ENCODE measurements at places on chromosomes 5 and 9.
A peak's percentile ranks its signal among the peaks of the same experiment; 100 is the strongest.

GRCh38 chr9:98365227-98365669, 109.8 kb upstream of the TBC1D2 start:
- DNase-seq: no peak

DNA sequence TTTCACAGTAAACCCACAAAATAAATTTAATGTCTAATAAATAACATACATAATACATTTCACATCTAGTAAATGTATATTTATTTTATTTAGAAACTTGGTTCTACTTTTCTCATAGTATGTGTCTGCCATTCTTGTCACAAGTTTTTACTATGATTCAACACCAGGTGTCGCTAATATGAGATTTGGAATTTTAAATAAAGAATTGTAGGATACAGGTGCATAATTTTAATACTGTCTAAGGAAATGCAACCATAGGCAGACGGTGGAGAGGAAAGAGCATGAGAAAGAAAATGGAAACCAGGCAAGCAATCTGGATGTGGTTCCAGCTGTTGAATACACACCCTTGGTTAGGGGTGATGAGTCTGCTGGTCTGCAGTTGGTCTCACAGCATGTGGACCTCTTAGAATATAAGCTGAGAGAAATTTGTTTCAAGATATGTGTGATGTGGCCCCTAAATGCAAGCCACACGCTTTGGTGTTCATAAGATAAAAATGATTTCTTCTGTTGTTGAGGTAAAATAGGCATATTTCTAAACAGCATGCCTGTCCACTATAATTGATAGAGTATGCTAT, 114.7 kb upstream of the TXNDC8 start:
- no peak for DNase-seq

DNA sequence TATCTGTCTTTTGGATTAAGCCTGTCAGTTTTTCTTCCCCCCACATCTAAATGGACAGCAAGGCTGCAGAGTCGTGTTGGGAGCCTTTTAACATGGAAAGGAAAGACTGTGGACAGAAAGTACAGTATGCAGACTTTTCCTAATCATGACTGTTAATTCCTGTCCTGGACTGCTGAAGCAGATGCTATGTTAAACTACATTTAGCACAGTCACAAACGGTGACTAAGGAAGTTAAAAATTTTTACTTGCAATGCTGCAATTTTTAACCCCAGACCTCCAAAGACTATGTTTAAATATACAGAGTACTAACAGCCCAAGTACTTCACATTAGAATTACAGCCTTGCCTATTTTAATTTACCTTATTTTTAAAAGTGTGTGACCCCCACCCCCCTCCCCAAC, 51.8 kb downstream of the ELAVL2 start:
- DNase-seq: no peak

- peak; percentile 5 for DNase-seq
Observed at GRCh38 chr9:124934290-124934689, 6.6 kb downstream of the GOLGA1 start.

DNA sequence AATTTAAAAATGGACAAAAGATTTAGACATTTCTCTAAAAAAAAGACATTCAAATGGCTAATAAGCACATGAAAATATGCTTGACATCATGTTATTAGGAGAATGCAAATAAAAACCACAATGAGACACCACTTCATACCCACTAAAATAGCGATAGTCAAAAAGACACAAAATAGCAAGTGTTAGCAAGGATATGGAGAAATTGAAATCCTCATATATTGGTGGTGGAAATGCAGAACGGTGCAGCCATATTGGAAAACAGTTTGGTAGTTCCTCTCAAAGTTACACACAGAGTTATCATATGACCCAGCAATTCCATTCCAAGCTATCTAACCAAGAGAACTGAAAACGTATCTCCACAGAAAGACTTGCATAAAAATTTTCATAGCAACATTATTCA, 227.5 kb upstream of the TRIM32 start:
- no peak for DNase-seq

DNA sequence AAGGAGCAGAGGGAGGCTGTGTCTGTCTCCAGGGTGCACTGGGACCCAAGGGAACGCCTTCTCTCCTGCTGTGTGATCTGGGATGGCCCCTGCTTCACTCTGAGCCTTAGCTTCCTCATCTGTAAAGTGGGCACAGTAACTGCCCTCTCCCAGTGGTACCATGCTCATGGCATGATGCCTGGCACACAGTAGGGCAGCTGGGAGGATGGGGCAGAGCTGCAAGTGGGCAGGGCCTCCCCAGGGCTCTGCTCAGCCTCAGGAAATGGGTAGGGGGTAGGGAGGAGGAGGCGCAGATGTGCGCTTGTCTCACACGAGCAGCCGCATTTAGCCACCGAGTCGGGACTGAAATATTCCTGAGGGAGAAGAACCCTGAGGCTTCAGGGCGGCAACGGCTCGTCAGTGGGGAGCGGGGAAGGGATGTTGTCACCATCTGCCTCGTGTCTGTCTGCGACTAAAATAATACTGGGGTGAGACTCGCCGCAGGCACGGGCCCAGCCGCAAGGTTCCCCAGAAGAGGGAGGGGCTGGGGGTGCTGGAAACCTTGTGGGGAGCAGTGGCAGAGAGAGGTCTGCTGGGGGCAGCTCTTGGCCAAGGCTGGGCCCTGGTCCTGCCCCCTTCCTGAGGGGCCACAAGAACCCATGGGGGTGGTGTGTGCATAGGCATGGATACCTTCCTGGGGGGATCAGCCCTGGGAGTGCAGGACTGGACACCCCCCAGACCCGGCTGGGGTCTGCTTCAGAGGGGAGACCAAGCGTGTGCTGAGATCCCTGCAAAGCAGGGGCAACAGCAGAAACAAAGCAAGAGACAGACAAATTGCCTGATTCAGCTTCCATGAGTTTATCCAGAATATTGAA, 55.2 kb upstream of the PSD2 start:
- no peak for DNase-seq

DNA sequence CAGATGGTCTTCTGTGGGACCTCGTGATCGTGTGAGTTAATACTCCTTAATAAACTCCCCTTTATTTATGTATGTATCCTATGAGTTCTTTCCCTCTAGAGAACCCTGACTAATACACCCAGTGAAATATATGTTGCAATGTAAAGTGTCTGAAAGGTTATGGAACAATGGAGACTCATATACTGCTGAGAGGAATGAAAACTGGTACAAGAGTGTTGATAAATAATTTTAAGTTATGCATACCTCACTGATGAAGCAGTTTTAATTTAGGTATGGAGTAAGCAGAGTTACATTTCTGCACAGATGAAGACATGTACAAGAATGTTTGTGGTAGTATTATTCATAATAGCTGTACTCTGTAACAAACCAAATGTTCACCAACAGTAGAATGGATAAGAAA, 438.3 kb downstream of the TAF11L14 start:
- DNase-seq: no peak

GRCh38 chr9:122053567-122054350, 39.3 kb downstream of the TTLL11 start:
- DNase-seq: no peak

Measured in pons (tissue), 1 donor.